Activated T-cell treated with anti-CD3 and anti-CD28 coated beads, Interleukin-2, amount 50 U/mL, for 72 hours (primary cell): ENCODE measurements at places on chromosomes 16 and 17.

DNA sequence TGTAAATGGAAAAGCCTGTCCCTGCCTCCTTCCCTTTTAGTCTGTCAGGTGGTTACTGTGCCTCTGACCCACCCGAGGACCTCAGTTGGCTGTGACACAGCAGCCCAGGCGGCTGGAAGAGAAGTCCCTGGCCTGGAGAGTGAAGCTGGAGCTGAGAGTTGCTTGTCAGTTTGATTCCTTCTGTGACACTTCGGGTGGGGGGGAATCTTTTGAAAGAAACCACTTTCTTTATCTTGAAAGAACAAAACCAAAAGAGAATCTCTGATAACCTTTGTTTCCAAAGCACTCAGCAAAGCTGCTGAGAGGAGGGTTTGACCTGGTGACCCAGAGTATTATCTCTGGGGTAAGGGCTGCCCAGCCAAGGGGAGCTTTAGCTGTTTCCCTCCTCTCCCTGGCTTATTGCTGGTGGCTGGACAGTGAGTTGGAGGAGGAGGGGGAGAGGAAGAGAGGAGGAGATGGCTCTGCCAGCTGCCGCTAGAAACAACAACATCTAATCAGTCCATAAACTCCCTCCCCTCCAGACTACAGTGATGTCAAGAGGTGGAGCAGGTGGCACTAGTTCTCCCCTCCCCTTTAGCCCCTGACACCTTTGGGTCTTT is 34.0 kb downstream of the YPEL2 start:
- DNase-seq: no peak

DNA sequence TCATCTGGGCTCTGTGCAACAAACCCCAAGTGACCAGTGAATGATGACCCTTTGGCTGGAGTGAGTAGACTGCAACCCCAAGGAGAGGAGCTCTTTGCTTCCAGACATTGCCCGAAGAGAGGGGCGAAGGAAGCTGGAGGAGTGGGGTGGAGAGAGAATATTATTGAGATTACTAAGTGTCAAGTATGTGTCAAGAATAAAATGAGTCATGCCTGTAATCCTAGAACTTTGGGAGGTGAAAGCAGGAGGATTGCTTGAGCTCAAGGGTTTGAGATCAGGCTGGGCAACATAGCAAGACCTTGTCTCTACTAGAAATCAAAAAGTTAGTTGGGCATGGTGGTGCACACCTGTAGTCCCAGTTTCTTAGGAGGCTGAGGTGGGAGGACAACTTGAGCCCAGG is 142.0 kb upstream of the CCL2 start:
- DNase-seq: no peak

DNA sequence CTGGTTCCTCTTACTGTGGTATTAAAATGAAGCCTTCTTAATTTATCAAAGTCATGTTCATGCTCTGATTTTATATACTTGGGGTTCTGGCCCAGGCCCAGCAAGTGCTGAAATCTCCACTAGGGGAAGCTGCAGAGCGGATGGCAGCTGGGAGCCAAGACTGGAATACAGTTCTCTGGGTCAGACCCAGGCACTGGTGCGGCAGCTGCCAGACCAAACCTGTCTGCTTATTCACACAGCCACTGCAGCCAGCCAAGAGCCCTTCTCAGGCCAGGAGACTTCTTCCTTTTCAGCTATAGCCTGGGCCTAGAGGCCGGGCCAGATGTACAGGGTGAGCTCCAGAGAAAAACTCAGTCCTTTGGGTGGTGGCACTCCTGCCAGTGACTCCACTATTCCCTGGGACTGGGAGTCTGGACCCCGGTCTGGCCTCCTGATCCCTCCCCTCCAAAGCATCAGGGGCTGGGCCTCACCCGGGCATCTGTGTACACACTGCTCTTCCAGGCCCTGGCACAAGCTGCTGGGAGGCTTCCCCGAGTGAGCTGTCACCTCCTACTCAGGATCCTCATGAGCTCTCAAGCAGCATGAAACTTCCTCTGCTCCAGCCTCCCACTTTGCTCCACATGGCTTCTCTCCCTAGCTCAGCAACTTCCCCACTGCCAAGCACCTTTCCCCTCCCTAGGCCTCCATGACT is 24.4 kb downstream of the ATP6V0D1 start:
- DNase-seq: no peak

DNA sequence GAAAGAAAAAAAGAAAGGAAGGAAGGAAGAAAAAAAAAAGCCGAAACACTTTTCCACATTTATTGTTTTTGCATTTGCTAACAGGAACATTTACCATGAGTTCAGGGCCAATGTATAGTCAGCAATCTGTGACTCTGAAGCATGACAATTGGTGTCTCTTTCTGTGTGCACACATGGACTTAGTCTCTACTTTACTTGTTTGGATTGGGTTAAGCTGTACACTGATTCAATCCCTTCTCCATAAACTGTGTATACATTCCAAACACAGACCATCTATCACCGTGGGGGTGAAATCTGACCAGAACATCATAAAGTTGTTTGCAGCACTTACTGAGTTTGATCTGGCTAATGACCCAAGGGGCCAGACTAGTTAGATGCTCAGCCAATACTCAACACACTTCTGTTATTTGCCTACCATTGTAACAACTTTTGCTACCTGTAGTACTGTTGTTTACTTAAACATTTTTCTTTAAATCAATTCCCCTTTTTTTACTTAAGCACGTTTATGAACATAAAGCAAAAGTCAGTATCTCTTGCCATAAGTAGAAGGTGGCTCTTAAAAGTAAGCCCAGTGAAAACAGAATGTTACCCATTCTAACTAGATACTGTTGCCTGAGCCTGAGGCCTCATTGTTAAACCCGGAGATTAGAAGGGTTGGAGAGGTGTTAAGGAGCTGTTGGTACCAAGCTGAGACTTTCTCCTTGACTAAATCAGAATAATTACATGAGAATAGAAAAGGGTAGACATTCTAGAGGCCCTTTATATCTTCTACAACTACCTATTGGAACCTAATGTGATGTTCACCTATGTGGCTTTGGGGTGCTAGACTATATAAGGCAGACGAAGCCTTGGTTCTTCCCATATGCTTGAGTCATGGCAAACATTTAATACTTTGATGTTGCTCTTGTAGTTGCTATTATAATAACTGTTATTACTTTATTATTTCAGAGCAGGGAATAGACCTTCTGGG is 41.8 kb downstream of the SCNN1B start:
- no peak for DNase-seq

GRCh38 chr17:74466828-74467184 is 372 bp downstream of the CD300A start:
- no peak for DNase-seq
